ENCODE measurements at places on chromosomes 4 and X.

GRCh38 chr4:170818786-170819185, 729.0 kb upstream of the AADAT start:
- DNase-seq, result no peak

DNA sequence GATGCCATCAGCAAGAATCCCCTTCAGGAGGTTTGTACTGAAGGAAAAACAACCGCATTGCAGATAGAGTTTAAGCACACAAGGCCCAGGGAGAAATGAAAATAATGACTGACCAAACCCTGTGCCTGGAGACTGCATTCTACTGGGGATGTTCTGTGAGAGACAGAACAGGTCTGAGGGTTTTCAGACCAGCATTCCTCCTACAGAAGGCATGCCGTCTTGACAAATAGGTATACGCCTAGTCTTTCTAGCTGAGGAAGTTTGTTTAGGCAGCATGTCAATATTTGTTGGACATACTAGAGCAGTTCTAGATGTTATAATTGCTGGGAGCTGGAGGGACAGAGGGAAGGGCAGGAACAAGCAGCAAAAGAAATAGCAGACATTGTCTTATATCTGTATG, 68.4 kb upstream of the SCOC start:
- DNase-seq, result no peak

- DNase-seq, result no peak
These were observed 158.5 kb upstream of the MXRA5 start for GRCh38 chrX:3504916-3505315.

DNA sequence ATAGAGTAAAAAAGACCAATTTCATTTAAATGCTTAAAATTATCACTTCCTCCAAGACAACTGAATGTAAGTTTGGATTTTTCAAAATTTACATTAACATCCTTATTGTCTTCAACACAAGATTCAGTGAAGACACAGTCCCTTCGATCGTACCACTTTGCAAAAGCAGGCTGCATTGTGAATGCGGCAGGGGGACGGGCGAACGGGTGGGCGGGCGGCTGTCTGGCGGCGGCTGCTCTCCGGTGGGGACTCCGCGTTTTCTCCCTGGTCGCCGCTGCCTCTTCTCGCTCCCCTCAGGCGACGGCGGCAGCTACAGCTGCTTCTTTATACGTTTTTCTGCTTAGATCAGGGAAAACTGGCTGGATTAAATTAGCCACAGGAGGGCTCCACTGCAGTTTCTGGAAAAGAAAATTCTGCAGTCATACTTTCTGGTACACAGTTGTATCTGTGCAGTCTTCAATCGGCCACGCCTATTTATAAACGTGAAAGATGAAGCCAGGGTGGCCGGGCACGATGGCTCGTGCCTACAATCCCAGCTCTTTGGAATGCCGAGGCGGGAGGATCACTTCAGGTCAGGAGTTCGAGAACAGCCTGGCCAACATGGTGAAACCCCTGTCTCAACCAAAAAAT, 33.9 kb upstream of the HPF1 start:
- DNase-seq, result peak; percentile 33

- DNase-seq, result no peak
These were observed 12.8 kb downstream of the SCD5 start for GRCh38 chr4:82785611-82786400.

- no peak for DNase-seq
These were observed 26.2 kb downstream of the SYAP1 start for GRCh38 chrX:16745659-16746058.

GRCh38 chrX:53654376-53654775, 32.1 kb downstream of the HUWE1 start:
- no peak for DNase-seq

- no peak for DNase-seq
These were observed 169.4 kb upstream of the BANK1 start for GRCh38 chr4:101621120-101621519.

- no peak for DNase-seq
These were observed 2.9 kb downstream of the PF4 start for GRCh38 chr4:73978886-73979285.

- no peak for DNase-seq
These were observed 27.6 kb downstream of the NUDT6 start for GRCh38 chr4:122894827-122895226.

GRCh38 chr4:17635056-17635455, 20.6 kb downstream of the MED28 start:
- DNase-seq, result no peak

DNA sequence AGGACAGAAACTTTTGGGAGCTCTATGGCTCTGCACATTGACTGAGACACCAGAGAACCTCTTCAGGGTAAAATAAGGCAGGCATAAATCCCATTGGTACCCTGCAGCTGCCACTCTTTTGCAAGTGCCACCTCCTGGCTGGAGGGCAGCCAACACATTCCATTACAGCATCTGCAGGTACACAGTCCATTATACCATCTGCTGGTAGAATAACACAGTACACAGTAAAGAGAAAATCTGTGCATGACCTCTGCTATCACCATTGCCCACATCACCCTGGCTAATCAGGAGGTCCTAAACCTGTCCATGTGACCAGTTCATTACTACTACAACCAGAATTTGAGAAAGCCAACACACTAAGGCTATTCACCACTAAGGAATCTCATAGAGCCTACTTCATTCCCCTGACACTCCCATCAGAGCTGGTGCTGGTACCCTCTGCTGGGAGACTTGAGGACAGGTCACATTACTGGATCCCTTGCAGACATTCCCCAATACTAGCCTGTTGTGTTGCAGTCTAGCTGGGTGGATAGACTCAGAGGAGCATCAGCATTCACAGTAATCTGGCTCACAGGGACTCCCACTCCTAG, 176.2 kb upstream of the TACR3 start:
- no peak for DNase-seq

DNA sequence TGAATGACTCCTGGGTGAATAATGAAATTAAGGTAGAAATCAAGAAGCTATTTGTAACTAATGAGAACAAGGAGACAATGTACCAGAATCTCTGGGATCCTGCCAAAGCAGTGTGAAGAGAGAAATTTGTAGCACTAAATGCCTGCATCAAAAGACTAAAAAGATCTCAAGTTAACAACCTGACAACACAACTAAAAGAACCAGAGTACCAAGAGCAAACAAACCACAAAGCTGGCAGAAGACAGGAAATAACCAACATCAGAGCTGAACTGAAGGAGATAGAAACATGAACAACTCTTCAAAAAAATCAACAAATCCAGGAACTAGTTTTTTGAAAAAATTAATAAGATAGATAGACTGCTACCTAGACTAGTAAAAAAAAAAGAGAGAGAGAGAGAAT, 8.4 kb downstream of the CFAP299 start:
- DNase-seq, result no peak

GRCh38 chr4:127143460-127144195, 489.1 kb upstream of the INTU start:
- DNase-seq, result no peak

GRCh38 chrX:106037835-106038473, 573 bp downstream of the SERPINA7 start:
- DNase-seq, result no peak

DNA sequence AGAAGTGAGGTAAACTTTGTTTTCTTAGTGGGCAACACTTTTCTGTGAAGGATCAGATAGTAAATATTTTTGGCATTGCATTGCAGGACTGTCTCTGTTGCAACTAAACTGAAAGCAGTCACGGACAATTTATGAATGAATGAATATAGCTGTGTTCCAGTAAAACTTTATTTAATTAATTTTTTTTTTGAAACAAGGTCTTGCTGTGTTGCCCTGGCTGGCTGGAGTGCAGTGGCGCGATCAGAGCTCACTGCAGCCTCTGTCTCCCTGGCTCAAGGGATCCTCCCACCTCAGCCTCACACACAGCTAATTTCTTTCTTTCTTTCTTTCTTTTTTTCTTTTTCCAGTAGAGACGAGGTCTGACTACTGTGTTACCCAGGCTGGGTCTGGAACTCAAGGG, 15.8 kb downstream of the RBM10 start:
- no peak for DNase-seq

- DNase-seq, result no peak
These were observed 49.2 kb downstream of the FHIP1A start for GRCh38 chr4:151458148-151458547.

DNA sequence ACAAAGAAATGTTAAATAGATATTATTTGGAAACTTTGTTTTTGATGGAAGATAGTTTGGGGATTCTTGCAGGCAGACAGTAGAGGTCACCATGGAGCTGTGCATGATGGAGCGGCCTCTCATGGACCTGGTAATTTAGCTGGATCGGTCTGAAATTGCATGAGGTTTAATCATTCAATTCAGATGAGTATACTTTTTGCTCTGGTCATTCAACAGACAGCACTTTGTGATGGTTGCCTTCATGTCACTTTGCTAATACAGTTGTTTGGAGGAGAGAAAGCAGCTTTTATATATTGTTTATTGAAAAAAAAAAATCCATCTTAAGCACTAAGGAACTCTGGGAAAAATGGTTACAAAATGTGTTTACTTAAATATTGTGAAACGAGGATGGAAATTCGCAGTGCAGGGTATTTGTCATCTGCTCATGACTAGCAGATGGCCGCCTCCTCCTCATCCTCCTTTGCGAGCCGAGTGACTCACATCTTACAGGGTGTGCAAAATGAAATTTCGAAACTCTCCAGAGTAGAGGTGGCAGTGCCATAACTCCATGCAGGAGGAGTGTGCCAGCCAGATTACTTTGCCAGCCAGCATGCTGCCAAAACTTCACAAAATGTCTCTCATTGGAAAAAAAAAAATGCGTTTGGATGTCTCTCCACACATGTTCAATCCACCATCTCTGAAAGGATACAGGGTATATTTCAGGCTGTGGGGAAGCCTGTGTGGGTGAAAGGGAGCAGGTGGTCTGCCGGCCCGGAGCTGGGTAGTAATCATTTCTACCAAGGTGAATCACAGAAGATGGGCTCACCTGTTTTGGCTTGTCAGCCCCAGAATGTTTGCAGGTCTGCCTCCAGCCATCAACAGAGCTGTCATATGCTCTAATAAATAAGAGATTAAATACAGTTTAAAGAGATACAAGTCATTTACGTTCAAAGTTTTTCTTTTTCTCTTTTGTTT, 314.9 kb upstream of the DIPK2B start:
- peak; percentile 47 for DNase-seq

- DNase-seq, result no peak
These were observed 816.1 kb upstream of the IGFBP7 start for GRCh38 chr4:57926311-57926710.

DNA sequence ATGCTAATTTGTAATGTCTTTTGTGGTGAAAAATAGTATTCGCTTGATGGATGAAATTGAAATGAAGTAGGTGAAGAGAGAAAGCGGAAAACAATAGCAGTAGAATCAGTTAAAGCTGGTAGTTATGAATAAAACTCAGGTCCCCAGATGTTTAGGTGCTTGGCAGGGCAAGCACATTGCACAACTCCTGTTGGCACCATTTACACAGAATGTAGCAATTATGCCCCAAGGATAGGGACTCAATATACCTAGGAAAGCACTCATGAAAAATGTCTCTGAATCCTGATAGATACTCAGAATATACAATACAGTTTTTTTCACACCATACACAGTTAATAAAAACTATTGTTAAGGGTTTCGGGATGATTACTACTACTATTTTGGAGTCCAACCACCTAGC, 26.5 kb upstream of the GRIA3 start:
- DNase-seq, result no peak

- DNase-seq, result no peak
These were observed 87.0 kb upstream of the RAPGEF2 start for GRCh38 chr4:159015841-159016240.

DNA sequence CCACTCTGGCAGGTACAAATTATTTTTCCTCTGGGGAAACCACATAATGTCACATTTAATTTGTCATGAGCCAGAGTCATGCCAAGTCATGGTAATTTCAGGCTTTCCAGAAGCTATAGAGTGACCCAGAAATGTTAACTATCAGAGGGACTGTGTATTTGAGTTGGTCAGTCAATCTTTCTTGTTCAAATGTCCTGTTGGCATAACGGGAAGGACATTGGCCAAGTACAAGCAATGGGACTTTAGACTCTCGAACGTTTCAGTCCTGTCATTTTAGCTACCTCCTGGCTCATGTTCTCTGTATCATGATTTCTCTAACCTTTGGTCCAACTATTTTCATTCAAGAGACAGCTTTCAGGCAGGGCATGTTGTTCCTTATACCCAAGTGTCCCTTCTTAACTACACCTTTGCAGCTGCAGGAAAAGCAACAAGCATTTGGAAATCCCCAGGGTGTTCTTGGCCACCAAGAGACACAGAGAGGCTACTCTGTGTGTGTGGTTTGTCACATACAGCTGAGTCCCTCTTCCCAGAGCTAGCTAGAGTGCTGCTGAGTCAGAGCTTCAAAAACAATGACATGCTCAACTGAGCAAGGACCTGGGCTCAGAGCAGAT, 142.6 kb downstream of the EGF start:
- peak; percentile 71 for DNase-seq

DNA sequence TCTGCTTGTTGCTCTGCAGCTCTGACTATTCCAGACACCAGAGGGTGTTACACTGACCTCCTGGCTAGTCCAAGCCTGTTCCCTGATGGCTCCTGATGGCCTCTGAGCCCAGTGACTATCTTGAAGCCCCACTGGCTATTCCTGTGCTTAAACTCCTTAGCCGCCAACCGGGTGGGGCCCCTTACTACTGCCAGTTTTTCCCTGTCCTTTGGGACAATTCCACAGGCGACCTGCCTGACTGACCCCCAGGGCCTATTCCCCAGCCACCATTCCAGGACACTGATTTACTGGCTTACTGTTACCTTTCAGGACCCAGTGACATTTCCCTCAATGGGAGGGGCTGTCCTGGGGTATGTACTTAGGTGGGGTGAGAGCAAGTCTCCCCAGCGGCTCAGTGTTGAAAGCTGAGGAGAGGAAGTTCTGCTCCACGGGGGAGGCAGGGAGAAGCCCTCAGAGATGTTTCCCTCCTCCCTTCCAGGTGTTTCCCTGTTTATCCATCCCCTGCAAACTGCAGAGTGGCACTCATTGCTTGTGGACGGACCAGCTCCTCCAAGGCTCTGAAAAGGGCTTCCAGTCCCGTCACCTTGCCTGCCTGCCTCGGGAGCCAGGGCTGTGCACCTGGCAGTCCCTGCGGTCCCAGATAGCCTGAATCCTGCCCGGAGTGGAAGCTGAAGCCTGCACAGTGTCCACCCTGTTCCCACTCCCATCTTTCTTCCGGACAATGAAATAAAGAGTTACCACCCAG, 4.0 kb downstream of the TIMP1 start:
- DNase-seq, result no peak

- no peak for DNase-seq
These were observed 361.9 kb upstream of the RASGEF1B start for GRCh38 chr4:81833576-81833975.

DNA sequence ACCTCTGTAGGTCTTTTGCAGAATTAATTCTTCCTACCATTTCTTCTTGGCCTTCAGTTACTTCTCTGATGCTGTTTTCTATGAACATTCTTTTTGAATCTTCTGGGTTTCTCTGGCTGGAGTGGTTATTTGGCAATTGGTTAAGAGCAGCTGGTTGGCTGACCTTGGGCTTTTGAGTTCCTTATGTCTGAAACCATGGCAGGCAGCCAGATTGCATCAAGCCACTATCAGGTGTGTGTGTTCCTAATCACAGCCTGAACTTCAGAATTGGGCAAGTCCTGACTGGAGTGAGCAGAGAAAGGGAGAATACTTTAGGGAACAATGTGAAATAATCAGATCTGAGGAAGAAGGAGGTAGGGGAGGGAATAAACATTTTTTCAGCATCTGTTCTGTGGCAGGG, 90.2 kb downstream of the ARHGAP10 start:
- DNase-seq, result peak; percentile 97
